ENCODE measurements at places on chromosomes 6 and 20.

- no peak for DNase-seq
Measured at GRCh38 chr20:5039889-5040288, 38.6 kb upstream of the SLC23A2 start.

DNA sequence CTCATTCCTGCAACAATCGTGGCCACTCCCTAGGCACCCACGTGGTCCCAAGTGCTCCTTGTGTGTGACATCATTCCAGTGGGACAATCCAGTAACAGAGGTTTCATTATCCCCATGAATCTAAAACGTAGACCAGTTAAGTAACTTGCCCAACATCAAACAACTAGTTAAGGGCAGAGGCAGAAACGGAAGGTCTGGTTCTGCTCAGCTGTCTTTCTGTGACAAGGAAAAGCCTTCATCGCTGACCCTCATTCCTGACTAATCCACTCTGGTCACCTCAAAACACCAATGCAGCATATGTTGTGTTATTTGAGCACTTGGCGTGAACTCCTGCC, 261.4 kb upstream of the JARID2 start:
- DNase-seq = no peak

DNA sequence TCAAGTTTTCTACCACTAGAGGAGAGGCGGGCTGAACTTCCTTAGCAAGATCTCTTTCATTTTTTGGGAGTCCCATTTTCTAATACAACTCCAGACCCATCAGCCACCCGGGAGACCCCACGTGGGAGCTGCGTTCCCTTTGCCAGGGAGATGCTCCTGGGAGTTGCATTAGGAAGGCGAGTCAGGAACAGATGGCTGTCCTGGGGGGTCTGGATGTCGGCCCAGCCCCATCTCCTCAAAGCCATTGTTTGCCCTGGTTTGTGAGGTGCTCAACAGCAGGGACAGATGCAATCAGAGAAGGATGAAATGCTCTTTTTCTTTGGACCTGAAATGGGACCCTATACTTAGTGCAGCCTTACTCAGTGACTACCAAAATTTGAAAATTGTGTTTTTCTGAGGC, 39.4 kb downstream of the CARMIL1 start:
- no peak for DNase-seq

GRCh38 chr6:136037242-136037875, 185.9 kb downstream of the PDE7B start:
- no peak for DNase-seq

DNA sequence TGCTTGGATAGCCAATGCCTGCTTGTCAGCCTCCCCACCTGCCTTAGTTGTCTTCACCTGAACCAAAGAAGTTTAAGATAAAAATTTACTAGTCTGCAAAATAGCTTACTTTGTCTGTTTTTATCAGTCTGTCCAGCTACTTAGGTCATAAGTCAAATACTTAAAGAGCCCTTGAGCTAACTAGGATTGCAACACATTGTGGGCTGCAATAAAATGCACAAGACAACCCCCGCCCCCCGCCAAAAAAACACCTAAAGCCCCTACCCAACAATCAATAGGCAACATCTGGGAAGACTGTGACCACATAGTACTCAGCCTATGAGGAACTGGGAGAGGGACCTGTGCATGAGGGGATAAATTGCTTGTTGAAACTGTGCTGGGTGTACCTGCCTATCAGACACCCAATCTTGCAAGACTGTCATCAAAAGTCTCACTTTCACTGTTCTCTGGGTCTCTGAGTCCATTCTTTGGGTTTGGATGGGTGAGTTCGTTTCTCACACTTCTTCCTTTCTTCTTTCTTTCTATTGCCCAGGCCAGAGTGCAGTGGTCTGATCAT, 27.3 kb upstream of the ABCC10 start:
- DNase-seq = no peak

GRCh38 chr20:11852811-11853210, 64.9 kb upstream of the BTBD3 start:
- DNase-seq = no peak

GRCh38 chr20:60117065-60117464, 158.8 kb downstream of the CDH26 start:
- no peak for DNase-seq

DNA sequence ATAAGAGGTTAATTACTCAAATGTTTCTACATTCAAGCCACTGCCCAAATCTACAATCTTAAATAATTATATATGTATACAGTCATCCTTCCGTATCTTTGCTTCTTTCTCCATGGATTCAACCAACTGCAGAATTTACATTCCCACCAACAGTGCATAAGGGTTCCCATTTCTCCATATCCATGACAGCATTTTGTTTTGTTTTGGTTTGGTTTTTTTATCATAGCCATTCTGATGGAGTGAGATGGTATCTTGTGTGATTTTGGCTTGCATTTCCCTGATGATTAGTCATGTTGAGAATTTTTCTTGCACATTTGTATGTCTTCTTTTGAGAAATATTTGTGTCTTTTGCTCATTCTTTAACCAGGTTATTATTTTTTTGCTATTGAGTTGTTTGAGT, 198.5 kb downstream of the C6orf118 start:
- DNase-seq = no peak

DNA sequence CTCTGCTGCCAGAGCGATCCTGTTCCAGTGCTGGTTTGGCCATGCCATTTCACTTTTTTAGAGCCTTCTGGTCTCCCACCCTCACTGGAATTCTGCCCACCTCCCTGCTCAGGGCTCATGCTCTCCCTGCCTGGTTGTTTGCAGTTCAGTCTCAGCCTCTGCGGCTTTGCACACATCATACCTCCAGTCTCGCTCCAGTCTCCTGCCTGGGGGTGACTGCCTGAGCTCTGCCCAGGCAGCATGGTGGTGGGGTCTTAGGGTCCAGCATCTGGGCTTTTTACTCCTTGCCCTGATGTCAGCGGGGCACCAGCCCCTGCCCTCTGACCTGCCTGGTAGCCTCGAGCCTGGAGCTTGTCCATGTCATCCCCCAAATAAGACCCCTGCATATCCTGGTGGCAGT, 30.9 kb downstream of the CD83 start:
- no peak for DNase-seq

- DNase-seq = no peak
Measured at GRCh38 chr6:155050311-155050710, 55.2 kb downstream of the TIAM2 start.

- DNase-seq = no peak
Measured at GRCh38 chr6:84018453-84019061, 15.0 kb upstream of the MRAP2 start.

DNA sequence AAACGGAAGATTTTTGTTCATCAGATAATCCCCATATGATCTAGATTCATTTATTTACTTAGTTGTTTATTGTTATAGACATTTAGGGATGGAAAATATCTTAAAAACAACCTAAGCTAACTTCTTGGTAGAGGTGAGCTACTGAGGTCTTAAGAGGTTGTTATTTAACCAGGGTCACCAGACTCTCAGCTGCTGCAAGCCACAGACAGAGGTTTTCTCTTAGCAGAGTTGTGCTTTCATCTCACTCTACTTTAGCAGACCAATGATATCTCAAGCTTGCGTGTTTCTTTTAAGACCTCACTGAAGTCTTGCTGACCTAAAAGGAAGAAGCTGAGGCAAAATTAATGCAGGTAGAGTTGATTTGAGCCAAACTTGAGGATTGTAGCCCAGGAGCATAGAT, 43.6 kb downstream of the NCOA7 start:
- DNase-seq = no peak

- no peak for DNase-seq
Measured at GRCh38 chr20:63733579-63734081, 2.8 kb upstream of the LIME1 start.

DNA sequence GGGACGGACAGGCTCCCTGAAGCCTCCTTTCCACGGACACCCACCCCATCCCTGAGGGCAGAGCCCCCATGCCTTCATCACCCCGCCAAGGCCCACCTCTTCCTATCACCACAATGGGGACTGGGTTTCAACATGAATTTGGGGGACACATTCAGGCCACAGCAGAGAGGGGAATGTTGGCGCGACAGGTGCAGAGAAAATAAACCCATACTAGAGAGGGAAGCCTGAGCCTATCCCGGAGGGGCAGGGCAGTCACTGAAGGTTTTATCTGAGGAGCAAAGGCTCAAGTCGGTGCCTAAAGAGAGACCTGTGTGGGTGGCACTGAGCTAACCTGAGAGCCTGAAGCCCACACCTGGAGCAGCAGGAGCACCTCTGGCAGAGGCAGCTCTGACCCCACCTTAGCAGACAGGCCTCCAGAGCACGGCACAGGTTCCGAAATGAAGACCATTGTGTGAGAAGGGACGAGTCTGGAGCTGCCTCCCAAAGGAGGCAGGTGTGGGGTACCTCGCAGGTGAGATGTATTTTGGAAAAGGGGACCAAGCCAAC, 180.6 kb upstream of the PDE10A start:
- no peak for DNase-seq

DNA sequence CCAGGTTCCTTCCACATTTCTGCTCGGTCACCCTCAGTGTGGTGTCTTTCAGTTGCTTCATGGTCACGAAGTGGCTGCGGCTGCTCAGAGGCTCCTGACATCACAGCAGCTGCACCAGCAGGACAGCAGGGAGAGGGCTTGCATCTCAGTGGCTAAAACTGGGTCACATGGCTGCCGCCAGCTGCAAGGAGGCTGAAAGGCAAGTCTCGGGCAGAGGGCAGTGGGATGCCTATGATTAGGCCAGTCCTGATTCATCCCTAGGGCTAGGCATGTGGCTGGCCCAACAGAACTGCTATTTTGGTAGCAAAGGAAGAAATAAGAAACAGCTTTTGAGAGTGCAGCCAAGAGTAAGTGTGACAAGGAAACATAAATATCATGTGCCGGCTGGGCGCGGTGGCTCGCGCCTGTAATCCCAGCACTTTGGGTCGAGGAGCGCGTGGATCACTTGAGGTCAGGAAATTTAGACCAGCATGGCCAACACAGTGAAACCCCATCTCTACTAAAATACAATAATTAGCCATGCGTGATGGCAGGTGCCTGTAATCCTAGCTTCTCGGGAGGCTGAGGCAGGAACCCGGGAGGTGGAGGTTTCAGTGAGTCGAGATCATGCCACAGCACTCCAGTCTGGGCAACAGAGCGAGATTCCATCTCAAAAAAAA, 46.6 kb downstream of the RBM38 start:
- DNase-seq = no peak

GRCh38 chr6:90765491-90765890, 178.6 kb upstream of the MAP3K7 start:
- no peak for DNase-seq

DNA sequence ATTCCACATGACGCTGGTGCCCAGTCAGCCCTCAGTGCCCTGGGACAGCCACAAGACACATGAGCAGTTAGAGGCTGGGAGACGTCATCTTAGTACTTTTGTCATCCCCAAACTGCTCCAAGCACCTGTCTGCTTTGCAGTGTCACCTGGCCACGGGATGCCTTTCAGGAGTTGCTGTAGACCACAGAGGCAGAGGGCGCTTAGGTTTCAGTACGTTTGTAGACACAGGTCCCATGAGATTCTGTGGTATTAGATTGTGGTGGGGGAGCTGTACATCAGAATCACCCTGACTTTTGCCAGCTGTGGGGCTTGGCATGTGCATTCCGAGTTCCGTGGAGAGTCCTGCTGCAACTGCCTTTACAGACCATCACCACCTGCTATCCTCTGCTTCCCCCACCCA, 16.7 kb downstream of the MAVS start:
- no peak for DNase-seq

GRCh38 chr6:148824291-148824690, 77.5 kb downstream of the UST start:
- no peak for DNase-seq

- DNase-seq = no peak
Measured at GRCh38 chr6:17125407-17125806, 23.6 kb downstream of the STMND1 start.

- DNase-seq = no peak
Measured at GRCh38 chr20:24914388-24915241, 34.5 kb upstream of the CST7 start.

DNA sequence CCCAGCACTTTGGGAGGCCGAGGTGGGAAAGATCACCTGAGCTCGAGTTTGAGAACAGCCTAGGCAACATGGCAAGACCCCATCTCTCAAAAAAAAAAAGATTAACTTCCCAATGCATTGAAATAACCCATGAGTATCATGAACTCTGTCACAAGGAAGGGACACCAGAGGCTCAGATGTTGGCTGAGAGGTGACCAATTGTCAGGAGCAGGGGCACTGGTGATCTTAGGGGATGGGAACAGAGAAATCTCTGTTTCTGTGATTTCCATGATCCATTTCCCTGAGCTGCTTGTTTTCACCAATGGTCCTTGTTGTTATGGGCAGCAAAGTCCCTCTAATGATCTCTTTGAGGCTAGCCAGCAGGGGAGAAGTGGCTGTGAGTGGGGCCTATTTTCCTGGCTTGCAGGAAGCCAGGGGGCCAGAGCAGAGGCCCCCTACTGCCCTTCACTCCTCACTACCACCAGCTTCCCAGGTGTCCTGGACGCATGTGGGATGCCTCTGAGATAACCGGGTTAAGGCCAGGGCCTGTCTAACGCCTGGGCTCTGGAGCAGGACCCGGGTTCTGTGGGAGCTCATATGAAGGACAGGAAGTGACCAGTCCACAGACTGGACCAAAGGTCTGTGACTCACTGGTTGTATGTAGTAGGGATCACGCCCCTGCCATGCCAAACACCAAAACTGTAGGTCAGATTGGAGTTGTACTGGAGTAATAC, 54.4 kb downstream of the PCNA start:
- no peak for DNase-seq

- no peak for DNase-seq
Measured at GRCh38 chr6:132571774-132572173, 1.7 kb downstream of the TAAR6 start.

- no peak for DNase-seq
Measured at GRCh38 chr6:163579880-163580295, 165.4 kb downstream of the QKI start.

DNA sequence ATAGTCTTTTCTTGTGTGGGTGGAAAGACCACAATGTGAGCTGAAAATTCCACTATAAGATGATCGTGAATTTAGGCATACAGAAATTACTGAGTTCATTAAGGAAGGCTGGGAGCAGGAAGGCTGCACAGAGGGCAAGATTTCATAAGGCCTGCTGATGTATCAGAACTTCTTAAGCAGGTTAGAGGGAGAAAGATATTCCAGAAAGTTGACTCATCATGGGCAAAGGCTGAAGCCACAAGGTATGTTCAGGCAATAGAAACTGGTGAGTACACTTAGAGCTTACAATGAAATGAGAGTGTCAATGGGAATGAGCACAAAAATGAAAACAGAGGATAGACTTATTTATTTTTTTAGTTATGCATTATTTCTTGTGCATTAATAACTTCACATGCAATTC, 618.6 kb downstream of the CBLN4 start:
- DNase-seq = no peak
